ENCODE measurements at places on chromosomes 3 and 15.

DNA sequence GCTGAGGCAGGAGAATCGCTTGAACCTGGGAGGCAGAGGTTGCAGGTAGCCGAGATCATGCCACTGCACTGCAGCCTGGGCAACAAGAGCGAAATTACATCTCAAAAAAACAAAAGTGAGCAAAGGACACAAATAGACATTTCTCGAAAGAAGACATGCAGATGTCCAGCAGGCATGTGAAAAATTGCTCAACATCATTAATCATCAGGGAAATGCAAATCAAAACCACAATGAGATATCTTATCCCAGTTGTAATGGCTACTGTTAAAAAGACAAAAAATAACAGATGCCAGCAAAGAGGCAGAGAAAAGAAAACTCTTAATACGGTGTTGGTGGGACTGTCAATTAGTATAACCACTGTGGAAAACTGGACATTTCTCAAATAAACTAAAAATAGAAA is 20.9 kb downstream of the ASB7 start:
- no peak for DNase-seq

GRCh38 chr3:156291272-156292123 is 171.1 kb downstream of the KCNAB1 start:
- DNase-seq = no peak

- no peak for DNase-seq
These were observed 58.4 kb downstream of the SYN2 start for GRCh38 chr3:12062605-12063004.

DNA sequence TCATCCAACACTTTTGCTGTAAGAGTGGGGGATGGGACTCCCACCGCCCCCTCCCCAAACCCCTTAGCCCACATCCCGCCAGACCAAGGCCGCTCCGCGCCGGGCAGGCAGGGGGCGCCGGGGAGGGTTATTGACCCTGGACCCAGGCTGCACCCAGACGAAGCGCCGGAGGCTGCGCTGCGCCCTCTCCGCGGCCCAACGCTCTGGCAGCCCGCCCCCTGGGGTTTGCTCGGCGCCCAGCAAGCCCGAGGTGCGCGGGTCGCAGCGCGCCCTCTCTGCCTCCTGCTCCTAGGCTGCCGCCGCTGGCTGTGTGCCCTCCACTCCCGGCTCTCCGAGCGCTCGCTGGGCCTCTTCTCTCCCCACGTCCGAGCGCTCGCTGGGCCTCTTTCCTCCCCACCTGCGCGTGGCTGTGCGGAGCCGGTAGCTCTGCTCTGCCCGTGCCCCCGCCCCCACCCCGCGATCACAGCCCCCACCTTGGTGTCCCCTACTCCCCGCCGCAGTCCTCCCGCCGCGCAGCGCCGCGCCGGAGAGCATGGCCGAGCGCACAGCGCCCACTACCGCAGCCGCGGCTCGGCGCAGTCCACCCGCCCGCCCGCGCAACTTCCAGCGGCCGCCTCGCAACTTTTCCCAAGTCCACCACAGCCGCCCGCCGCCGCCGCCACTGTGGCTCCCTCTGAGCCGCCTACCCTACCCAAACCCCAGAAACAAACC is 1.2 kb downstream of the MECOM start:
- DNase-seq = peak; percentile 13

GRCh38 chr3:117600112-117600511 is 890.5 kb downstream of the TUSC7 start:
- DNase-seq = no peak

GRCh38 chr3:186166491-186167288 is 57.8 kb upstream of the ETV5 start:
- DNase-seq = no peak

DNA sequence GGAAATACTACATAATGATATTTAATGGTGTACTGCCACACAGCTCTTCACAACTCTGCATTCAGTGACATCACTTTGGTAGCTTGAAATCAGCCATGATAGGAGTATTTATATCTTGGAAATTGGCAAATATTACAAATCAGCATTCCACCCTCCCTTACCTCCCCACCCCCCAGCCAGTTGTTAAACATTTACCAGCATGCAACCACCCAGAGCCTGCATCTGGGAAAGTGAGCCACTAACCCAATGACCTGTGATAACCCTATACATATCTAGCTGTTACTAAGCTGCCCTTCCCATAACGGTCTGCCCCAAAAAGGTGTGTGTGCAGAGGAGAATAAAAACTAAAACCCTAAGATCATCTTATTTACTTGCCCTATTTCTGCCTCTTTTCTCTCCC is 44.6 kb upstream of the SATB1 start:
- DNase-seq = no peak

DNA sequence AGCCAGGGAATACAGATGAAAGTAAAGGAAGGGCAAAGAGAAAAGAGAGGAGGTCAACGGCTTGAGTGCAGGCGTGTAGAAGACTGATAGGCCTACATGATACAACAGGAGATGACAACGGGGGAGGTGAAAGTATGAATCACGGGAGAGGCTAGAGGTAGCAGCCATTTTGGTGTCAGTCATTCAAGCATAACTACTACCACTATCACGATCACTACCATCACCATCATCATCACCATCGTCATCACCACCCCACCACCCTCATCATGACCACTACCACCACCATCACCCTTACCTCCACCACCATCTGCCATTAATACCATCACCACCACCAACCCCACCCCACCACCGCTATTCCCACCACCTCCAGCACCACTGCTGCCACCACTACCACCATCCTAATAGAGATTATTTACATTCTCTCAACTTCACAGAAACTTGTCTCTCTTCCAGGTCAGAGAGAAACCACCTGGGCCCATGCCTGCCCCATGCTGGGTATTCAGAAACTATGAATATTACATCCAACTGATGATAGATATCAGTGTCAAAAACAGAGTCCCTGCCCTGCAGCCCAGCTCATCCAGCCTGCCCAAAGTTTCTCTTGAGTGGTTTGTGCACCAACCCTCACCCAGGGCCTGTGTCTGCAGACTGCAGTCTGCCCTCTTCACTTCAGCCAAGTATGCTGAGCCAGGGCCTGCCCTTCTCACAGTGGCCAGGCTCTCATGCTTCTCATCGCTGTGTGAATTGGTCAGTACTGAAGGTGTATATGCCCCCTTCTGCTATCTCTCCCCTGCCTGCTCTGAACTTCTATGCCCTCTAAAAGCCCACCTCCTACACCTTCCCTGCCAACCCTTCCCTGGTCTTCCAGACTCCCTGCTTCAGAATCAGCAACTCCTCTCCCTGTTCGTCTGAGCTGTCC is 215.6 kb upstream of the TLE3 start:
- no peak for DNase-seq

GRCh38 chr15:90037961-90038631 is 37.0 kb downstream of the ZNF710 start:
- DNase-seq = peak; percentile 29

- no peak for DNase-seq
These were observed 211.8 kb downstream of the CHST2 start for GRCh38 chr3:143331350-143331749.
